ENCODE measurements at places on chromosomes 11 and 22.
A peak's percentile ranks its signal among the peaks of the same experiment; 100 is the strongest.

DNA sequence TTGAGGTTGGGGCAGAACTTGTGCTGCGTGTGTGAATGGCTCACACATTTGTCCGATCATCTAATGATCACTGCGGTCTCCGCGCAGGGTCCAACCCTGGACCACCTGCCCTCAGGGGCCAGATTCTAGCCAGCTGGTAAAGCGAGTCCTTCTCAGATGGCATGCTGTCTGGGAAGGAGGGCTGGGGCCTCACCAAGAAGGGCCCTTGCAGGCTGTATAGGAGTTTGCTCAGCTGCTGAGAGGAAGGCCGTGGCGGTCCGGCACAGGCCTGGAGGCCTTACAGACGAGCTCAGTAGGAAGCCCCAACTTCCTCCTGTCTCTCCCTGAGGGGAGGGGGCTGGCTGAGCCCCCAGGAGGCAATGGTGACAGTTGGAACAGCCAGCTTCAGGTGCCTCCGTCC lies 13.7 kb downstream of the PHLDA2 start:
- DNase-seq, result no peak

GRCh38 chr11:2835751-2836150 lies 49.8 kb downstream of the CDKN1C start:
- DNase-seq, result no peak

DNA sequence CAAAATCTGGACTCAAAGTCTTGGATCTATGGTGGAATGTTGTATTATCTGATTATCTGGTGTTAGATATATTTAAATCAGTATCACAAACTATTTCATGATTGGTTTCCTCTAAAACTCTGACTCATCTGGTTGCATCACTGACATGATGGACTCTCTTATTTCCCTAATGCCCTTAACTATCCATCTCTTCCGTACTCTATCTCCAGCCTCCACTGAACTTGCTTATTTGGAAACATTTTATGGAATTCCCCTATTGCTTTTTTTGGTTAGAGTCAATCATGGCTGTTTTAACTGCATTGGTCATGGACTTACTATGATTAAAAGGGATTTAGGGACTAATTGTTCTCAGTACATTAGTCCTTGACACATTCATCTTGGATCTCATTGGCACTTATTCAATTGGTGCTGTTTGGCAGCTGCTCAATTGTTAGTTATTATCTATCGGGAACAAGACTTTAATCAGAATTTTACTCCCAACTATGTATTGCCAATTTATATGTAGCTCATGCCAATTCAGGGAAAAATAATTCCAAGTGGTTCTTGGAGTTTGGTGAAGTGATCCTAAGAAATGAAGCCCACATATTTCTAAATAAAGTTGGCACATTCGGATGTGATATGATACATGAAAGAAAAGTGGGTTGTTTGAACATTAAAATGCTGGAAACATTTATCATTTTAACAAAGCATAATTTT lies 942.0 kb upstream of the CCDC90B start:
- no peak for DNase-seq

DNA sequence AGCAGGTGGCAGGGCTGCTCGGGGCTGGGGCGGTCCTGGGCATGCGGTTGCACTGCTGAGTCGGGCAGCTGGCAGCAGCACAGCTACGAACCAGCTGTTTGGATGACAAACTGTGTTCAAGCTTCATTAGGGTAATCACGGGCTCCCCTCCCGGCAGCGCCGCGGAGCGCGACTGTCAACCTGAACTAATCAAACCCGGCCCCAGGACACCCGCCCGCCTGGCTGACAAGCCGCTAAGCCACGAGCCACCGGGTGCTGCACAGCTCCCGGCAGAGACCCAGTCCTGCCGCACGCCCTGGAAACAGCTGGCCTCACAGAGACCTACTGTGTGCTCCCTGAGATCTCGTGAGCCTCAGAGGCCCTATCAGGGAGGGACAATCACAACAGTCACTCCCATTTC lies 60.6 kb upstream of the TCF20 start:
- no peak for DNase-seq

DNA sequence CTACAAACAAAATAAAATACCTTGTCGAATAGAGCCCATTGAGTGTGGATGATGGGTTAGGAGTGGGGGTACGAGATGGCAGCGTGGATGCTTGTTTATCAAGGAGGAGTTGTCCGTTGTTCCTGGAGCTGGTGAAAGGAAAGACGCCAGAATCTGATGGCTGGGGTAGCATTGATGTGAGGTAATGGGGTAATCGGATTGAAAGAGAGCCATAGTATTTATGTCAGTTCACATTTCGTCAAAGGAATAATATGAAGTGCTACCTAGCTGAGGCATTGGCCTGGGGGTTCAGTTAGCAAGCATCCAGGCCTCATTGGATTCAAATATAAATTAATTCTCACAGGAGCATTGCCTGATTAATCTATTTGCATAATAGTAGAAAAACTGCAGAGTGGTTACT lies 16.9 kb upstream of the DBX1 start:
- DNase-seq, result no peak

- peak; percentile 36 for DNase-seq
Measured at GRCh38 chr22:32080904-32081303, 37.8 kb downstream of the SLC5A1 start.

GRCh38 chr11:68266121-68266891 lies 5.5 kb downstream of the C11orf24 start:
- DNase-seq, result no peak

DNA sequence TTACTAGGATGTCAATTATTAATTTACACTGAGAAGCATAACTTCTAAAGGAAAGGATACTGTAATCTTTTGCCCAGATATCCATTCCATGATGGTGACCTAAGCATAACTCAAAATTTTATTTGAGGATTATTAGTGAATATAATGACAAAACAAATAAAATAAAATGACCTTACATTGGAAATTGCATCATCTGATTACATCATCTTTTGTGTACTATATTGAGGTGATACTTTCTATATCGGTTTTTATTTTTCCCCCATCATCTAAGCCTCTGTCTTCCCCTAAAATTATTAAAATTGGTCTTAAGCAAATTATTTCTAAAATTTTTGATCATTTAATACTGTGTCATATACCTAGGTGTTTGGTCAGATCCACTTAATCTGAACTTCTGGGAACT lies 150.1 kb upstream of the CTSC start:
- no peak for DNase-seq

GRCh38 chr22:29108137-29108536 lies 35.3 kb downstream of the KREMEN1 start:
- no peak for DNase-seq

GRCh38 chr22:26238596-26238995 lies 69.3 kb downstream of the SEZ6L start:
- DNase-seq, result no peak

- DNase-seq, result no peak
Measured at GRCh38 chr11:76730887-76731565, 52.1 kb upstream of the TSKU start.

DNA sequence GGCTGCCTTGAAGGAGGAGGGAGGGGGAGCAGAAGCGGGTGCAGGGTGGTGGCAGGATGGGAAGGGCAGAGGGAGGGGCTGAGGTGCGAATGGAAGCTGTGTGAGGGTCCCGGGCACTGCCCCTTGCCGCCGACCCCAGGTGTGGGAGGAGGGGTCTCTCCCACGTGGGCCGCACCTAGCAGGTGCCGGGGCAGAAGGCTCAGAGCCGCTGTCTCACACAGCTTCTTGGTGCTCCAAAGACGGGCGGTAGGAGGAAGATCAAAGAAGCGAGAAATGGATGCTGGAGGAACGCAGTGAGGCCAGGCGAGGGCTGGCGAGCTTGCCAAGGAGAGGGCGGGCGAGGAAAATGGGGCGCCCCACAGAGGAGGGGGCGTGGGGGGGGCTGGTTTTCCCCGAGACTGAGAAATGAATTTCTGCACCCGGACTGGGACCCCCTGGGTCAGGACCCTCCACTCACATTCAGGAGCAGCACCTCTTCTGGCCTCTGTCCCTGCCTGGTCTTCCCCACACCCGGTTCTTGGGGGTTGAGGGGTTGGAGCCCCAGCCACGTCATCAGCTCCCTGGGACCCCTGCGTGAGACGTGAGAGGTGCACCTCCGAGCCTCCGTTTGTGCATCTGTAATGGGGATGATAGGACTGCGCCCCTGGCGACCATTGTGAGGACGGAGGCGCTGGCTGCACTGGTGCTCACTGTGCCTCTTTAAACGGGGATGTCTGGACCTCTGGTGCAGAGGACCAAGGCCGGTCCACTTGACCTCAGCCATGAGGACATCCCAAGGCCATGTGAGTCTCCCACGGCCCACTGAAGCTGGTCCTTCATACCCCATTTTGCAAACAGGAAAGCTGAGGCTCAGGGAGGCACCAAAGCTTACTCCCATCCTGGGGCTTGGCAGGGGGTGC lies 16.8 kb downstream of the LSP1 start:
- DNase-seq, result no peak

- no peak for DNase-seq
Measured at GRCh38 chr11:60318726-60319125, 8.3 kb upstream of the MS4A6E start.

- DNase-seq, result peak; percentile 19
Measured at GRCh38 chr11:60130496-60130895, 42.0 kb downstream of the MS4A2 start.

DNA sequence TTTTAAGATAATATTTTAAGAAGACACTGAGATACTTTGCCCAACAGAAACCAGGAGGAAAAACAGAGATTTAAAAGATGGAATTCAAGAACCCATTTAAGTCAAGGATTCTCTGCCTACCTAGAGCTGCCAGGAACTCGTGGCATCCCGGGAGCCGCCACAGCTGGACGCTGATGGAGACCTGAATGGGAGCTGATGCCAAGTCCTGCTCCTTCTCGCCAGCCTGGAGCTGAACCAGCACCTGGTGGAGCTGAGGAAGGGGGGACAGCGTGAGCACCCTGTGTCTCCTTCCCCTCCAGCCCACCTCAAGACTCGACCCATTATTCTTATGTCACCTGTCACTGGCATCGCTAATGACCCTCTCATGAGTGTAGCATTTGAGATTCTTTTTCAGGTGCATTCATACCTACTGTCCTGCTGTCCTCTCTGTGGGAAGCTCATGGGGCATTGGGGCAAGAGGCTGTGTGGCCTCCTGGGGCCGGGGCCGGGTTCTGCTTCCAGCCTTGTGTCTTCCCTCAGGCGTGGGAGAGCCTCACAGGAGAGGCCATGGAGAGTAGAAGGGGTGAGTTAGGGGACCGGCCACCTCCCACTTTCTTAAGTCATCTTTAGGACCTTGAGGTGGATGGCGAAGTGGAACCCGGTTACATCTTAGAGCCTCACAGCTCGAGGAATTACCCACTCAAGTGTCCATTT lies 70.8 kb upstream of the PITPNB start:
- DNase-seq, result no peak

DNA sequence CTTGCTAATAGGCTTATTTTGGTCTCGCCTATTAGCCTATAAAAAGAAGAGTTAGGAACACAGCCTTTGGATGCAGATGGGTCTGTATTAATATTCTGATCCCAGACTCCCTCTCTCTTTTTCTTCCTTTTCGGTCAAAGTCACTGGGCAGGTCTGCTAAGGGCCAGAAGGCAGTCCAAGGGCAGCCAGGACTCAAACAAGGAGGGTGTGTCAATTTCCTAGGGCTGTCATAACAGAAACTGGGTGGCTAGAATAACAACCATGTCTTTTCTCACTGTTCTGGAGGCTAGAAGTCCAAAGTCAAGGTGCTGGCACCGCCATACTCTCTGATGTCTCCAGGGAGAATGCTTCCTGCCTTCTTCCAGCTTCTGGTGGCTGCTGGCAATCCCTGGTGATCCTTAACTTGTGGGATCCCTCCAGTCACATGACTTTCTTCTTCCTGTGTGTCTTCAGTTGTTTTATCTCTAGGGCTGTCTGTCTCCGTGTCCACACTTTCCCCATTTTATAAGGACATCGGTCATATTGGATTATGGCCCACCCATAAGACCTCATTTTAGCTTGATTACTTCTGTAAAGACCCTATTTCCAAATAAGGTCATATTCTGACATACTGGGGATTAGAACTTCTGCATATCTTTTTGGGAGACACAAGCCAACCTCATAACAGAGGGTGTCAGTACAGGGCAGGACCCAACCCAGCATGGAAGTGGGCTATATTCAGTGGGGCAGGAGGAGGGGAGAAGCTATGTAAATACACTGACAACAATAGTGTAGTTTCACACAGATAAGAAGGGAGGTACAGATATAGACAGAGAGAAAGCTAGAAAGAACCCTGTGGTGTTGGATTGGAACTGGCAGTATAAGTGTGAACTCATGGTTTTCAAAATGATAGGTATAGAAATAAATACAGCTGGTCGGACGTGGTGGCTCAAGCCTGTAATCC lies 5.9 kb upstream of the CSF2RB start:
- no peak for DNase-seq

- no peak for DNase-seq
Measured at GRCh38 chr11:44536788-44537516, 28.5 kb upstream of the CD82 start.

DNA sequence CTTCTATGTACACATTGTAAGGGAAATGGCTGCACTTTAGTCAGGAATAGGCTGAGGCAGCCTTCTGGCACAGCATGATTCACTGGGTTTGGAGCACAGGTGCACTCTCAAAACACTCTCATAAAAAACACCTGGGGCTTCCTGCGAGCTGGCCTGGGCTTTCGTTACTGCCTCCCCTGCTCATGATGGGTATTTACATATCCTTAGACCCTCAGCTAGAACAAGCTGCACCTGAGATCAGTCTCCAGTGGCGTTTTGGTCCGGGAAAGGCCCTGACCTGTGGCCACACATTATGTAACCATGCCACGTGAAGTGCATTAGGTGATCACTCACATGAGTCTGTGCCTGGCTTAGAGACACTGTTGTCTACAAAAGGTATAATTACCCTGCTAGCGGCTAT lies 321.7 kb downstream of the TMEM135 start:
- no peak for DNase-seq

DNA sequence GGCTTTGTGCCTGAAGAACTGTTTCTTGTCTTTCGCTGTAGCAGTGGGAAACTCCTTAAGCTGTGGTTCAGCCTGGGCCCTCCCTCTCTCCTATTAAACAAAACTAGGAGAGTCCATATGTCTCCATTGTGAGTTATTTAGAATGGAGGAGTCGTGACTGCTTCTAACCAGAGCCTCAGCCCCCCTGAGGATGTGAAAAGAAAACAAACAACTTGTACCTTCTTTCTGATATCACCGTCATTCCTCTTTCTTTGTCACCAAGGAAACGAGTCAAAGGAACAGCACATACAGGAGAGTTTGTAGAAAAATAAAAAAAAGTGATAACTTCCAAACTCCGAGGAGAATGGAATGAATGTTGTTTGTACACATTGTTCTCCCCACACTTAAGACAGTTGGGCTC lies 11.6 kb upstream of the EXT2 start:
- DNase-seq, result no peak

All from CD4-positive, alpha-beta T cell treated with Interleukin-1 beta for 1 hour (primary cell).